ENCODE measurements at places on chromosomes 7 and 10.
A peak's percentile ranks its signal among the peaks of the same experiment; 100 is the strongest.

DNA sequence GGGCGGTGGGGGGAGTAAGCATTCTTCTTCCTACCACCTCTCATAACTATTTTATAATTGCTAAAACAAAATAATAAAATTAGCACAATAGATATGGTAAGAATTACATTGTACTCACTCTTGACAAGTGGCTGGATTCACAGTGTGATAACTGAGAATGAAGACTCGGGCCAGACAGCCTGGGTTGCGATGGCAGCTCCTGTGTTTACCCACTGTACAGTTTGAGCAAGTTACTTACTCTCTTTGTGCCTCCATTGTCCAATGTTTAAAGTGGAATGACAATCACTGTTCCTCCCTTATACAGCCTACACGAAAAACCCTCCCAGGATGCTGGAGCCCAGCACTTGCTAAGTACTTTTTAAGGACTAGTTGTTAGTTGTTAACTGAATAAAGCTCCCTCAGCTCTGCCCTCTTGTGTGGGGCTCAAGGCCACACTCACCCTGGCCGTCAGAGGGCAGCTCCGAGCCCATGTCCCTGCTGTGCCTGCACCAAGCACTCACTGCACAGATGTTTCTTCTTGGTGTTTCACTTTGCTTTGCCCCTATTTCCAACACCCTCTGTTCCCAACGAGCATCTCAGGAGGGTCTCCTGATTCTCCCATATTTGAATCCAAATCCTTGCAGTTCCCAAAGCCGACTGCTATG, 56.4 kb upstream of the NPS start:
- DNase-seq: no peak

GRCh38 chr10:14959221-14960057, at the start of gene MEIG1:
TSS of gene MEIG1 (plus strand) at chr10:14959388. CDS start at chr10:14966469, 7,081 bp downstream.
- DNase-seq: peak; percentile 91

GRCh38 chr7:70481570-70482123, 650.3 kb upstream of the GALNT17 start:
- DNase-seq: no peak

DNA sequence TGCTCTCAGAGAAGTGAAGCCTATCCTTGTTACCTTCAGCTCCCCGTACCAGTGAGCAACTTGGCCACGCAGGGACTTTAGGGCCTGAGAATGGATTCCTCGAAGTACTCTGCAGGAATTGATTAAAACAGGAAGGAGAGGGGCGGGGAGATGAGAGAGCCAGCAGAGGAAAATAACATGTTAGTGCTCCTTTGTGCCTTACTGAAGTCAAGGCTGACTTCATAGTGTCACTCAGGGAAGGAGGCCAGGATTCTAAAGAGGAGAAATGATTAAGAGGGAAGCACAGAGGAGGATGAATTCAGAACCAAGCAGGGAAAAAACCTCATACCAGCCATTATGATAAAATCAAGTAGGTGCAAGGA, 195.6 kb upstream of the RHOBTB1 start:
- no peak for DNase-seq

GRCh38 chr7:21500117-21500832, 42.6 kb upstream of the DNAH11 start:
- no peak for DNase-seq

- DNase-seq: no peak
Observed at GRCh38 chr10:78784546-78784945, 284.2 kb upstream of the ZMIZ1 start.

GRCh38 chr7:4830176-4830575, 31.7 kb downstream of the PAPOLB start:
- DNase-seq: peak; percentile 49

DNA sequence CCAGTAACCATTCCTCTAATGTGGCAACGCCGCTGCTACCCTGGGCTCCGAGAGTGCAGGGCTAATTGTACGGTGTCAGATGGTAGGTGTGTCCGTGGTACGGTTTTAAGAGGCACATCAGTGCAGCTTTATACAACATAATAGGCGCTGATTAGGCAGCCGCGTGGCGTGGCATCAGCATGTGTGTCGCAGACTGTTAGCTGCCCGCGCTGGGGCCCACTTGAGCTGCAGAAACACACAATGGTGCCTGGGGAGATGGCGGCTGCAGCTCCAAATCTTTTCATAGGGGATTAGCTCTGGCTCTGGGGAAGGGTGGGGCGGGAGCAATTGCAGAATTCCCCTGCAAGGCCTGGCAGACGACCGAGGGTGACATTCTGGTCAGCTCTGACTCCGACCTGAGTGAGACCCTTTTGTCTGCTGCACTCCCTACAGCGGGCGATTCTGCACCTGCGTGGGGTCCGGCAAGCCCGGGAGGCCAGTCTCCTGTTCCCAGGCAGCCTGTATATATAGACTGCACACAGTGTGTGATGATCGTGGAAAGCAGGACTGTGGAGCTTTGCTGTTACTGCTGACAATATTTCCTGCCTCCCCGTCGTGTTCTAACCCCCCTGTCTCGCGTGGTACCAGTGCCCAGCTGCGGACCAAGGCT, 722.7 kb upstream of the CELF2 start:
- DNase-seq: no peak

All from CD4-positive, alpha-beta T cell treated with Interleukin-2 at 100 ng/mL for 4 hours (primary cell).